ENCODE measurements at places on chromosomes 12 and 14. TPM values are rescaled to one million over a fixed set of nuclear protein-coding genes. Genes with fewer than 3 reads are reported as not detected.

DNA sequence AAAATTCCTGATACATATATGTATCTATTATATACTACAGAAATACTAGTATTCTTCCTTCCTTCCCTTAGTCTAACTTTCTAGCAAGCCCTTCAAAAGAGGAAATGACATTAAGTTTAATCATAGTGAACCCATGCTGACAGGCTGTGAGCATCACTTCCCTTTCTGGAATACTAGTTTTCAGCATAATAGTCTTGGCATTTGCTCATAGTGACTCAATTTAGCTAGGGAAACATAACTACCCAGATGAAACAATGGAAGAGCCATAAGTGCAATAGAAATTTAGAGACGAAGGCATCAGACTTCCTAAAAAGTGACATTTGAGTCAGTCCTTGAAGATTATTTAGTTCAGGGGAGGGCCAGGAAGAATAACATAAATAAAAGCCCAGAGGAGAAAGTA, 184.5 kb upstream of the CRY1 start:
- no peak for DNase-seq

GRCh38 chr12:52633383-52633782, 15.0 kb upstream of the KRT73 start:
- no peak for DNase-seq

DNA sequence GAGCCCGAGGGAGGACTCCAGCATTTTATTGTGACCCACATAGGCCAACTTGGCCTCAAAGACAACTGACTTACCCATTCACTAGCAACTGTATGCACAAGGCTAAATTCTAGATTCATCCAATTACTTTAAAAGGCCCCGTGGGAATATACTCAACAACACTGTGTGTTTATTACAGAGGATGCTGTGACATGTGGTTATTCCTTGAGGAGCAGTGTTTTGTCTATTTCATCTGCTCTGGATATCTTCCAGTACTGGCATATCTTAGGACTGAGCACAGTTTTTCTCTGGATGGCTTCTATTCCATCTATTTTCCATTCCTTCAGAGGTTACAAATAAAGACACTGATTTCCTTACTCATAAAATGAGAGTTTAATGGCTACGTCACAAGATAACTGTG, 87.2 kb upstream of the KRAS start:
- no peak for DNase-seq

GRCh38 chr14:94026889-94027469, 839 bp downstream of the OTUB2 start:
- no peak for DNase-seq

KRT4 gene
- total RNA-seq, result not detected

SLC22A17 gene
- 67.3 TPM for total RNA-seq

WASHC3 gene
- total RNA-seq, result 55.6 TPM
